Right cardiac atrium (tissue), 5 donors: ENCODE measurements at places on chromosomes 4 and X.

DNA sequence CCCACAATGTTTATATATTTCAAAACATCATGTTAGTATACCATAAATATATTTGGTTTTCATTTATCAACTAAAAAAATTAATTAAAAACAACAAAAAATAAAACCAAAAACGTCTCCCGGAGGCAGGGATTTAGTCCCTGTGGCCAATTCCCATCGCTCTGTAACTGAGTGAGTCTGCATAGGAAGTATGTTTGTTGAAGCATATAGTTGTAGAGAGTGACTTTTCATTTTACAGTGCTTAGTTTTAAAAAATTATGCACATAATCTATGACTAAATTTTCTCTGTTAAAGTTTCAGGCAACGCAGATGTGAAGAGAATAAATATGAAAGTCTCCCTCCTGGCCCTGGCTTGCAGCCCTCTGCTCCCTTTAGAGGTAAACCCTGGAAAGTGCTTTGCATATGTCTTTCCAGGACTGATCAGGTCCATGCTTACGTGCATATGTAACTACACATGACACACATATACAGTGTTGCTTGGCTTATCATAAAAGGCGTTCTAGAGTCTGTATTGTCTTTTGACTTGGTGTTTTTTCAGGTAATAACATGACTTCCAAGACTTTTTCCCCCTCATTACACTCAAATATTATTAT is 63.4 kb upstream of the SORBS2 start:
- DNase-seq, result no peak

- DNase-seq, result no peak
Measured at GRCh38 chr4:124684301-124684700, 28.2 kb downstream of the ANKRD50 start.

GRCh38 chr4:28557755-28558154 is 1697.1 kb downstream of the STIM2 start:
- DNase-seq, result no peak

DNA sequence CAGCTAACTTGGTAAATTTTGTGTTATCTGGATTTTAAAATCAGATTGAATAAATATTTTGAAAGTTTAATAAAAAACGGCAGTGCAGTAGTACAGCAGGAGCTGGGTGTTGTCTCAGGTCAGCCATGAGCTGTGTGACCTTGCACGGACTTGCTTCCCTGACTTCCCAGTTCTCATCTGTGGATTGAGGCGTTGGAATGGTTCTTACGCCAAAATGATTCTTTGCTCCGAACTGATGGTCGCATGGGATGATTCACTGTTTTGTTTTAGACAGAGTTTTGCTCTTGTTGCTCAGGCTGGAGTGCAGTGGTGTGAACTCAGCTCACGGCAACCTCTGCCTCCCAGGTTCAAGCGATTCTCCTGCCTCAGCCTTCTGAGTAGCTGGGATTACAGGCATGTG is 45.0 kb downstream of the RGS12 start:
- no peak for DNase-seq
